Fibroblast of skin of back (primary cell): ENCODE measurements at places on chromosomes 5 and 9.
A peak's percentile ranks its signal among the peaks of the same experiment; 100 is the strongest.

DNA sequence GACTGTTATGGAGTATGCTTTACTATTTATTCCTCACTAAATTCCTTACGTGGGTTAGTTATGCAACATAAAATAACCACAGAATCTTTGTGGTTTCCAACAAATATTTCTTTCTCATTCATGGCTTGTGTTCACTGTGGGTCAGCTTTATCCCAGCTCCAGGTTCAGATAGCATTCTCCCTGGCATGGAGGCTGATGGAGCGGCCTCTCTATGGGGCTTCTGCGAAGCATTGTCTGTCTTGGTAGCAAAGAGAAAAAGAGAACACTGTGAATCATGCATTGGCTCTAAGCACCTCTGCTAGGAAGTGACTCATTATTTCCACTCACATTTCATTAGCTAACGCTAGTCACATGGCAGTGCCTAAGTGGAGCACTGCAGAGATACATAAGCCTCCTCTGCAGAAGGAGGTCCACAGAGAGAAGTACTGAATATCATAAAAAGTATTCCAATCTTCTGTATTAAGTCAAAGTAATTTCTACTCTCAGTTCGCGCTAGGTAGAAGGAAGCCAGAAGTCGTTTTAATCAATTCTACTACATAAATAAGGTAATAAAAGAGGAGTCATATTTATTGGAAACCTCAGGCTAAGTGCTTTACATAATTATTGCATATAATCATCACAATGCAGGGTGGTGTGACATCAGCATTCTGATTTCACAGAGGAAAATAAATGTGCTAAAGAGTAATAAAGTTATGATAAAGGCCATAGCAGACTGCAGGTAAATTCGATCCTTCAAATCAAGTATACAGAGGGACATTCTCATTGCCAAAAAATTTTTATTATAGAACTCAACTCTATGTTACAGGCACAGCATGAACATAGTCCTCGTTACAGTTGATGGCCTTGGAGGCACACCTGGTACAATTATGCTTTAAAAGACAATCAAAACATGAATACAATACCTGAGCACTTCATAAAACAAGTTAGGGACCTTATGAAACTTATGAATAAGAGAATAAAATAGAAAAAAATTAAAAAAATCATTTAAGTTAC lies 531.1 kb downstream of the CETN3 start:
- peak; percentile 81 for DNase-seq

DNA sequence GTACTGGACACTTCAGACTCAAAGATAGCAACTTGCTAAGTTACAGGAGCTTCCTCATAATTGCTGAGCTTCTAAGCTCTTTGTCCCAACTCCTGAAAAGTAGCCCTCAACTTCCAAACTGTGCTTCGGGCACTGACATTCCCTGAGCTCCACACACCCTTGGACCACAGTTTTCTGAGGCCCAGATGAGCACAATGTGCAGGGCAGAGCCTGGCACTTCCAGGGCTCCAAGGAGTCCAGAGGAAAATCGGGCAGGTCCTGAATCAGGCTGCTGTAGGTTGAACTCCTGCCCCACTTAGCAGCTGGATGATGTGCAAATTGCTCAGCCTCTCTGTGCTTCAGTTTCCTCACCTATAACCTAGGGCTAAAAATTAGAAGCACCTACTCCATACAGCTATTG lies 54.6 kb upstream of the KCNIP1 start:
- no peak for DNase-seq

DNA sequence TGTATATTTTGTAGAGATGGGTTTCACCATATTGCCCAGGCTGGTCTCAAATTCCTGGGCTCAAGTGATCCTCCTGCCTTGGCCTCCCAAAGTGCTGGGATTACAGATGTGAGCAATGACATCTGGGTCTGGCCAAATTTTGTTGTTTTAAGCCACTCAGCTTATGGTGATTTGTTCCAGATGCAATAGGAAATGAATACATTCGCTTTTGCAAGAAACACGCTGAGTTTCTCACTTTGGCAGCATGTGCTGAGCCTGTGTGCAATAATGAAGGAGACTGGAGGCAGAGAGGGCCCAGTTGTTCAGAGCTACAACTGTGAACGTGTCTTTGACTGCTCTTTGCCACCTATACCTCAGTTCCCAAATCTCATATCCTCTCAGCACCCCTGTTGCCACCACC lies 56.4 kb downstream of the KIF4B start:
- no peak for DNase-seq

- DNase-seq: no peak
Measured at GRCh38 chr5:102874054-102874453, 118.9 kb downstream of the PAM start.
